ENCODE measurements at places on chromosomes 5 and 9. TPM values are rescaled to one million over a fixed set of nuclear protein-coding genes. Genes with fewer than 3 reads are reported as not detected.

Gene OBP2B
- not detected for polyA plus RNA-seq

Gene CMYA5
- 136 TPM for polyA plus RNA-seq

Gene CD74
- 67.4 TPM for polyA plus RNA-seq

Gene FAM153A
- not detected for polyA plus RNA-seq

DNA sequence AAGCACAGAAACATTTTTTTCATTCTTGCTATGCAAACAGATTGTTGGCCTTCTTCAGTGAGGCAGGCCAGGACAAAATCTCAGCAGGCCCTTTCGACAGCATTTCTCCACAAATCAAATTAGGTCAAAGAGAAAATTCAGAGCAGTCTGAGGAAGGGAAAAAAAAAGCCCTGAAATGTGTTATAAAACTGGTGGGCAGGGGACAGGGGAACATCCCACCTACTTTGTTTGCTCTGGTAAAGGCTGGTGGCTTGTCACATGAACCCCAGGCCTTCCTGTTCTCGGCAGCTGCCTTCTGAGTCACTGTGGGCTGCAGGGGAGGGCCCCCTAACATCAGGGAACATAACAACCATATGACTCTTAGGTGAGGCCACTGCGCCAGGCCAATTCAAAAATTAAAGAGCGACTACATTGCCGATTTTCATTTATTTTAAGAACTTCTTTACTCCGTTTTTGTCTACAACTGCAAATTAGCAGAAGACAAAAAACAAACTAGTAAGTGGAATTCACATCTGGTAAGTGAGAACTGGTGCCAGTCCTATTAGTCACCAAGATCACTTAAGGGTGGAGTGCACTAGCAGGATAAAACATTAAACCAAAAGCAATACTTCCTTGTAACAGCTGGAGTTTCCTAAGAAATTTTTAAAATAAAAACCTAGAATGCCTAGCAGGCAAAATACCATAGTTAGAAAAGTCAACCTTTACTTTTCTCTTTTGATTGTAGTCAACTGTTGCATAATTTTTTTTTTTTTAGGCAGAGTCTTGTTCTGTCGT, 46.2 kb upstream of the DENND4C start:
- peak; percentile 73 for DNase-seq

- peak; percentile 51 for DNase-seq
These were observed 763 bp downstream of the TJP2 start for GRCh38 chr9:69174616-69175463.

GRCh38 chr5:35162848-35163709, 67.2 kb downstream of the PRLR start:
- no peak for DNase-seq

GRCh38 chr9:106052735-106053134, 358.4 kb downstream of the TMEM38B start:
- DNase-seq: no peak

DNA sequence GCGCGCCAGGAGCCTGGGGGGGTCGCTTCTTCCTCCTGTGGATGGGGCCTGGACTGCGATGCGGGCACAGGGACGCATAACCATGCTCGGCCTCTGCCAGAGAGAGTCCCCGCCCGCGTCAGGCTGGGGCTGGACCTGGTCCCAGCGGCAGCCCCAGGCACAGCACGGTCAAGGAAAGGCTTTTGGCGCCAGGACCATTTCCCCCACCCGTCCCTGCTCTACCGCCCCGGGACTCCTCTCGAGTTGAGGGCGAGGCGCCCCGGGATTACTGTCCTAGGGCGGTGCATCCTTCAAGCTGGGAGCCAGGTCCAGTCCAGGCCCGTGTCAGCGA, 341 bp downstream of the MXD3 start:
- no peak for DNase-seq

DNA sequence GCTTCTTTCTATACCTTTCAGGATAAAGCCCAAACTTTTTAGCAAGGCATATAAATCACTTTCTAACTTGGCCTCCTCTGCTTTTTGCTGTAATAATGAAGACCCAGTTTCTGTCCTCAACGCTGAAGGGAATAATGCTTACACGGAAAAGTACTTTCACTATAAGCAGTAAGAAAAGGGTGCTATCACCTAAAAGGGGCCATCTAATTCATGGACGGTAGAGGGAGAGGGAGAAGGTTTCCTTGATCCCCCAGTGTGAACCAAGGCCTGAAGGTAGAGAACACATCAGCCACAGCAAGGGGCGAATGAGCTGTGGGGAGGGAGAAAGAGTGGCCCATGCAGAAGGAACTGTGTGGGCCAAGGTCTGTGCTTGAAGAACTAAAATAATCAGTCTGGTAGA, 417.7 kb upstream of the CLINT1 start:
- DNase-seq: no peak

GRCh38 chr5:68838157-68838718, 255.6 kb upstream of the SLC30A5 start:
- no peak for DNase-seq

- DNase-seq: no peak
These were observed 724.3 kb downstream of the PRELID2 start for GRCh38 chr5:145110834-145111233.

- DNase-seq: no peak
These were observed 64.5 kb downstream of the RASEF start for GRCh38 chr9:82998409-82998808.

DNA sequence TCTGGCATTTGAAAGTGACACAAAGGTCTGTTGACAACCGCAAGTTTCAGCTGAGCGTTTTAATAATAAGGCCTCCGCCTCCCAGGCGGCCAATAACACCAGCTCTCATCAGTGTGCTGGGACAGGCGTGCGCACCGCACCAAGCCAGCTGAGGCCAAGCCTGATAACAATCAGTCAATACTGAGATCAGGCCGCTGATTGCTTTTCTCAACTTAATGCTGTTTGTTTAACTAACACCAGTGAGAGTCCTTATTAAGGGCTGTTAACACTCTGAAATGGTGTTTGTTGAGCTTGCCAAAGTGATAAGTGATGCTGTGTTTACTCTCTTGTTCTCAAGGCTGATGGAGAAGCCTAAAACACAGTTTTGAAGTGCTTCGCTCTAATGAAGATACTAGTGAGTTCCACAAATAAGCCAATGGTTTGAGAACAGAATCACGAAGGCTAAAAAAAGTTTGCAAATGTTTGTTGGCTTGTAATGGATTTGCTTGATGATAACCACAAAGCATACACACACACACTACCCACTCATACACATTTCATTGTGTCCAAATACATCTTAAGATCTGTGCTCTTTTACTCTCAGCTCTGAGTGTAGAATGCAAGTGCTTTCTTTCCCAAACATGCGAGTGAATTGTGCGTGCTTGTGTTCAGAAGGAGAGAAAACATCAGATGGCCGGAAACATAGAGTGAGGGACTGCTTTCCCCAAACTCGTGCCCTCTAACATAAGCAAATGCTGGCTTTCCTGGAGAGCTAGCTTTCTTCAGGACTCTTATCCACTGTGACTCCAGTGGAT, 330.4 kb upstream of the KLF4 start:
- DNase-seq: no peak

DNA sequence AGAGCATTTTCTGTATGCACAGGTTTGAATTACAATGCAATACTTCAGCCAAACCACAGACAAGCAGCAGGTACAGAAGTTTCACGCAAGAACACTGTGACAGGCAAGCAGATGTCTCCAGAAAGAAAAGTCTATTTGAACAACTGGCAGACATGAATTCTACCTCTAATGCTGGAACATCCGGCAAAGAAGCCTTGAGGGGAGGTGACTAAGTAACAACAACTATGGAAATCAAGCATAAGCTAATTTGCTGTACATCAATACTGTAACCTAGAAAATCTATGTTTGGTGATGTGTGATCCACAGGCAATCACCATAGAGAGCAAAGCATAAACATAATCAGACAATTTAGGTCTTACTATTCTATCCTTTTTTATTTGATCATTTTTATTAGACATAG, 65.5 kb downstream of the PLK2 start:
- no peak for DNase-seq

DNA sequence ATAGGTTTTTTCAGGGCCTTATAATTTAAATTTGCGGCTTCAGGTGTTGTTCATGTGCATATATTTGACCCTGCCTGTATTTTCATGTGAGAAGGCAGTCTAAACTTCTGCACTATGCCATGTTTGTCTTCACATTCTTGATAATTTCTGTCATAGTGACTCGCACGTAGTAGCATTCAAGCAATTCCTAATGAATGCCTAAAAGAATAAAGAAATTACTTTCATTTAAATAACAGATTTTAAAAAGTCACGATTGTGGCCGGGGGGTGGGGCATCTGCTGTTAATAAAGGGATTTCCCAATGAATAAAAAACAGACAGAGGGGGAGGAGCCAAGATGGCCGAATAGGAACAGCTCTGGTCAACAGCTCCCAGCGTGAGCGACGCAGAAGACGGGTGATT, 318.0 kb downstream of the ADAMTS6 start:
- DNase-seq: no peak

- no peak for DNase-seq
These were observed 245.4 kb upstream of the NREP start for GRCh38 chr5:112002376-112002775.

GRCh38 chr9:20683351-20684034, 566 bp upstream of the FOCAD start:
- DNase-seq: no peak

DNA sequence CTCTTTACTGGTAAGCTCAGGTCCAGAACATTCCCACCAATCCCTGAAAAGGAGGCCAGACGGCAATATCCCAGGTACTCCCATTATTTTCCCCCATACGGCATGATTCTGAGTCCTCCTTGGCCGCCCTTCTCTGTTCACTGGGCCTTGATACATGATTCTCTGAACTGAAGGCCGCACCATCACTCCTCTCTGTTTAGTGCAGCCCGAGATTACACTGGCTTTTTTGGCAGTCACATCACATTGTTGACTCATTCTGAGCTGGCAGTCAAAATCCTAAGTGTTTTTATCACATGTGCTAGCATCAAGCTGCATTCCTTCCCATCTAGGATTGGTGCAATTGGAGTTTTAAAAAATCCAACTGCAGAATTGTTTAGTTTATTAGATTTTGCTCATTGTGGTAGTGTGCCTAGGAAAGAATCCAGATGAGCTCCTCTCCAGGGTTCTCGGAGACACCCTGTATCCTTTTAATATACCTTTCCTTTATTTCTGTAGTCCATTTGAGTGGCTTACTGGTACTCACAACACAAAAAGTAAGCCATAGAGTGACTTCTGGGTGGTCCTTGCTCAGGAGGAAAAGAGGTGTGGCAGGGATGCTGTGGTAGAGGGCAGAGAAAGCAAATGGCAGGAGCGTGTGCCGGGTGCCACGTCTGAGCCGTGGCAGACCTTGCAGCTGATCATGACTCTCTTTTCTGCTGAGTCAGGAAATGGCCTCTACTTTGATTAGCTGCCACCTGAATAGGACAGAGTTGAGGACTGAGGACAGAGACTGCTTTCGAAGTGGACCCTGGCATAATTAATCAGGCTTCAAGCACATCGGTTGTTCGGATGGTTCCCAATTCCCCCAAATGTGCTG, 121.1 kb upstream of the IL12B start:
- DNase-seq: peak; percentile 52

GRCh38 chr9:127954831-127955293, 17.2 kb upstream of the DPM2 start:
- DNase-seq: no peak

DNA sequence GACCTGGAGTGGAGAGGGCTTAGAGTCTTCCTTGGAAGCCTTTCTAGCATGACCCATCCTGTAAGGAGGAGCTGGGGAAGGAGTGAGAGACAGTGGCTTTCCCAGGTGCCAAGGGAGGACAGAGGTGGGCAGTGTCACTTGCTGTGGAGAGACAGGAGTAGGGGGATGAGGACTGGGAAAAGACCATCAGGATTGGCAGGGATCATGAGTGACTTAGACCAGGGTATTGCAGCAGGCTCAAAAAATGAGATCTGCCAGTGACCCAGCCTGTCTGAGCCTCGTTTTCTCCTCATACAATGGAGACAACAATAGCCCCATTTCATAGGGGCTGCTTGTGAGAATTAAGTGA, 2.4 kb downstream of the TMOD1 start:
- no peak for DNase-seq

DNA sequence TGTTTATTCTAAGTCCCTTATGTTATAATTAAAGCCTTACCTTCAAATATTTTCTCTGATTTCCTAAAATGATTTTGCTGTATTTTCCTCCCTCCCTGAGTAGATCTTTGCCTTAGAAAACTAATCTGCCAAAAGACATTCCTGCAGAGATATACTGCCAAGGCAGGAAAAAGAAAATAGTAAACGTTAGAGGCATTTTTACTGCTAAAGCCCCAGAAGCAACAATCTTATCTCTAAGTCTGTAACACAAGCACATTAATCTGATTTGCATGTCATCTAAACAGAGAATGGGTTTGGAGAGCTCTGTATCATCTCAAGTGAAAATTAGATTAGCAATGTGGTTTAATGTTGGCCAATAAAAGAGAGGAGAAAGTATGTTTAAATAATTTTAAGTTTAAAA, 847.7 kb downstream of the MAT2B start:
- DNase-seq: no peak

- DNase-seq: no peak
These were observed 46.1 kb downstream of the MVB12B start for GRCh38 chr9:126372716-126373115.

GRCh38 chr9:18776836-18777820, 255.9 kb downstream of the SAXO1 start:
- no peak for DNase-seq

DNA sequence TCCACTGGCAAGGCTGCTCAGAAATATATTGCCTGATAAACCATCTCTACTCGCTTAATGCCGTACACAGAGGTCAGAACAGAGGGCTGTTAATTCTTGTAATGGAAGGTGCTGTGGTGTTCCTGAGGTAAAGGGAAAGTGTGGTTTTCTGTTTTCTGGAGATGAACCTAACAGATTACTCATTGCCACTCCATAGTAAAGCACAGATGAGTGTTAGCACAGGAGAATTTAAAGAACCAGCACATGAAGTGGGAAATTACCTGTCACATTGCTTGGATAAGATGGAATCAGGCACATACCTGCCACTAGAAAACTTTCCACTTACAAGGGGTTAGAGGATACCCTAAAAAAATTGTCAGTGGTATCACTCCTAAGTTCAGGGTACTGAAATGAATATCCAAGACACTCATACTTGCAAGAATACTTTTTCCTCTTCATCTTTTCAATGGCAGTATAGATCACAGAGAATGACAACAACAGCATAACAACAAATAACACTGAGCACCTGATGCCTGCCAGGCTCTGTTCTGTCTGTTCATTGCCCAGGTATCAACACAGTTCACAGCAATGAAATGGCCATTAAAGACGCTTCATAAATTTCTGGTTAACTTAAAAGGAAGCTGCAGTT, 152.9 kb upstream of the GNA14 start:
- no peak for DNase-seq
